ENCODE measurements at places on chromosomes 5 and 9.

GRCh38 chr9:112434487-112434886, 52.1 kb upstream of the KIAA1958 start:
- no peak for DNase-seq

GRCh38 chr5:9105851-9106250, 440.0 kb downstream of the SEMA5A start:
- DNase-seq, result no peak

GRCh38 chr9:83976372-83976771, 3.6 kb downstream of the HNRNPK start:
- DNase-seq, result no peak

GRCh38 chr9:78575771-78576170, 278.8 kb downstream of the PSAT1 start:
- no peak for DNase-seq

DNA sequence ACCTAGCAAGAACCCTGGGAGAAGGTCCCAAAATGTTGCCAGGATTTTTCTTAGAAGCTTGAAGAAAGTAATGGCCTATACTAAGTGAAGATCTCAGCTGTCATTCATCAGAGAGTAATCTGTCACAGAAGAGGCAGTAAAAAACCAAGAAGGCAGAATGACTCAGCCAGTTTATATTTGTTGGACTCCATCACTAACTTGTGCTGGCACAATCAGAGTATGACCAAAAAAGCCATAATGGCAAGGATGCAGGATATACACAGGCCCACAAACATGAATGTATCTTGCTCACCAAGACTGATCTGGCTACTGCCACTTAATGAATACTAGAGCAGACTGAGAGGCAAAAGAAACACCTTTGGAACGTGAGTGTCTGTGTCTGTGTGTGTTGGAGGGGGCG, 104.0 kb upstream of the POU5F2 start:
- no peak for DNase-seq

GRCh38 chr5:15283076-15283475, 216.9 kb upstream of the FBXL7 start:
- no peak for DNase-seq

GRCh38 chr9:104786293-104786692, 22.4 kb downstream of the NIPSNAP3B start:
- no peak for DNase-seq

- no peak for DNase-seq
Observed at GRCh38 chr9:107286057-107286456, 3.0 kb downstream of the RAD23B start.

GRCh38 chr9:29625292-29625731, 2052.0 kb upstream of the C9orf72 start:
- no peak for DNase-seq

DNA sequence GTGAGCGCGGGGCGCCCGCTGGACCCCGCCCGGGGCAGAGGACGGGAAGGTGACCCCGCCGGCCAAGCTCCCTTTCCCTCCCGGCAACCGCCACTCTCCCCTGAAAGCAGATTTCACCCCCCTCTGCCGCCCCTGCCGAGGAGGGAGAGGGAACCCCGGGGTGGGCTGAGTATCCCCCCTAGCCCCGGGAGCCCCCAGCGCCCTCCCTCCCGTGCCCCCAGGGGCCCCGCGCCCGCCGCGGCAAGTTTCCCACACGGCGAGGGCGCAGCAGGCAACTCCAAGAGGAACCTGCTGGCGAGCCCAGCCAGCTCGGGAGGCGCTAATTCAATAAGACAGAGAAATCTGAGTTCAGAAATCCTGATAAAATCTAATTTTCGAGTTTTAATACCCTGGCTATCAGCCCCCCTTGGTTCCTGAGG, 1.6 kb downstream of the NTNG2 start:
- no peak for DNase-seq

DNA sequence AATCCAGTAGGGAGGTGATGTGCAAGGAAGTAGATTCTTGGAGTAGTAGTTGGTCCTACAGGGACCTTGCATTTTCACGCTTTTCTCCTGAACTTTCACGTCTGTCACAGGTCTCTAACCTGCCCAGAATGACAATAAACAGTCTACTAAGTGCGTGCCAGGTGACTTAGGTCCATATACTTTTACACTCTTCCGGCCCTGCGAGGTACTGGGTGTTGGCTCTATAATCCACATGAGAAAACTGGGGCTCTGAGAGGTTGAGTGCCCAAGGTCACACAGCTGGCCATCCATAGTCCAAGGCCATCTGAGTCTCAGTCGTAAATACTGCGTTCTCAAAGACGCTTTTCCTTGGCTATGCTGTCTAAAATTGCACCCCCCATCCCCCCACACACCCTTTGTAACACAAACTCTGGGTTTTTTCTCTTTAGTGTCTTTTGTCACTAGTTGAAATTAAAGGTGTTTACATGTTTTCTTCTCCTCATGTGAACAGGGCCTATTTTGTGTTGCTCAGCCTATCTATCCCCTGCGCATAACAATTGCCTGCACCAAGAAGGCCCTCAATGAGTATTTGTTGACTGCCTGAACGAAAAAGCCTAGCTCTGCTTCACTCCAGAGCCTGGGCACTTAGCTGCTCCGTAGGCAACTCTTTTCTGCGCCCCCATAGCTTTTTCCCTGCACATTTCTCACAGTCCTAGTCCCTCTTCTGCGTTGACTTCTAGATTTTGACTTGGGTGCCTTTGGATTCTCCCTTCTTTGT, 943 bp downstream of the SFXN1 start:
- no peak for DNase-seq

- no peak for DNase-seq
Observed at GRCh38 chr9:14400658-14400995, 86.7 kb upstream of the NFIB start.

- DNase-seq, result no peak
Observed at GRCh38 chr5:154474396-154475334, 3.4 kb downstream of the HAND1 start.

- DNase-seq, result peak; percentile 51
Observed at GRCh38 chr5:35853631-35854030, 3.1 kb upstream of the IL7R start.

DNA sequence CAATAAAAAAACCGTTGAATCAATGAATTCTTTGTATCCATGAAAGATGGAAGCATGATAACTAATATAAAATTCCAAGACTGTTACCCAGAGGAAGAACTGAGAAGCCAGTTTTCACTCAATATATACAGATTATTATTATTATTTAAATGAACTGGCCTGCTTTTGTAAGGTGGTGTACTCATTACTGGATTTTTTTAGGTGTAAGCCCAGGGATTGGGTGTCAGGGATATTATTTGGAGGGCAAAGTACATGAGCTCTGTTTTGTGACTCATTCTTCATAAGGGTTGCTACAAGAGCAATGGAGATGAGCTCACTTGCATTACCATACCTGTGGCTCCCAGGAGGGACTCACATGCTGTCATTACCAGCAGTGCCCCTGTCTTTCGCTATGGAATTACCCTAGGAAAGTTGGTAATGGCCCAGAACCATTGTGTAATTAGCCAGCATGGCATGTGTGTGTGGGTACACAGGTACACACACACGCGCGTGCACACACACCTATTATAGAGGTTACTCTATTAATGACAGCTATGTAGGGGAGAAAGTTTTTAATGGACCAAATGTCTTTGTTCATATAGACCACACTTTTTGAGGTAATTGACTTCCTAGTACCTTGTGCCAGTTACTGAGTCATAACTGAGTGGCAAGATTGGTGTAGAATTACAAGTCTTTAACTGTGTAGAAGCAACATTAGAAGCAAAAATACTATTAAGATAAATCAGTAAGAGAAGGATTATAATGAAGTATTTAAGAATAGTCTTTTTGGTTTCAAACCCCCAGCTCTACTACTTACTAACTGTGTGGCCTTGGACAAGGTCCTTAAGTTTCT, 143.4 kb downstream of the GDNF start:
- no peak for DNase-seq

DNA sequence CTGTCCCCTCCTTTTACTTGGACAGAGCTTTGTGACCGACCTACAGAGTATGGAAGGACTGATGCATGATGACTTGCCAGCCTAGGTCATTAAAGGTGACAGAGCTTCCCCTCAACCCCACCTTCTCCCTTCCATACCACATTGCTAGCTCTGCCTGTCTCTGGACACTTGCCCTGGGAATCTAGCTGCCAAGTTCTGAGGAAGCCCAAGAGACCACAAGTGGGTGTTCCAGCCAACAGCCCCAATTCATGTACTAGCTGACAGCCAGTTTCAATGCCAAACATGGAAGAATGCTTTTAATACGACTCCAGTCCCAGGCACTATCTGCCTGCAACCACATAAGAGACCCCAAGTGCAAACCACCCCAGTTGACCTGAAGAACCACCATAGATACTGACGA, 477.1 kb downstream of the SPOCK1 start:
- no peak for DNase-seq

DNA sequence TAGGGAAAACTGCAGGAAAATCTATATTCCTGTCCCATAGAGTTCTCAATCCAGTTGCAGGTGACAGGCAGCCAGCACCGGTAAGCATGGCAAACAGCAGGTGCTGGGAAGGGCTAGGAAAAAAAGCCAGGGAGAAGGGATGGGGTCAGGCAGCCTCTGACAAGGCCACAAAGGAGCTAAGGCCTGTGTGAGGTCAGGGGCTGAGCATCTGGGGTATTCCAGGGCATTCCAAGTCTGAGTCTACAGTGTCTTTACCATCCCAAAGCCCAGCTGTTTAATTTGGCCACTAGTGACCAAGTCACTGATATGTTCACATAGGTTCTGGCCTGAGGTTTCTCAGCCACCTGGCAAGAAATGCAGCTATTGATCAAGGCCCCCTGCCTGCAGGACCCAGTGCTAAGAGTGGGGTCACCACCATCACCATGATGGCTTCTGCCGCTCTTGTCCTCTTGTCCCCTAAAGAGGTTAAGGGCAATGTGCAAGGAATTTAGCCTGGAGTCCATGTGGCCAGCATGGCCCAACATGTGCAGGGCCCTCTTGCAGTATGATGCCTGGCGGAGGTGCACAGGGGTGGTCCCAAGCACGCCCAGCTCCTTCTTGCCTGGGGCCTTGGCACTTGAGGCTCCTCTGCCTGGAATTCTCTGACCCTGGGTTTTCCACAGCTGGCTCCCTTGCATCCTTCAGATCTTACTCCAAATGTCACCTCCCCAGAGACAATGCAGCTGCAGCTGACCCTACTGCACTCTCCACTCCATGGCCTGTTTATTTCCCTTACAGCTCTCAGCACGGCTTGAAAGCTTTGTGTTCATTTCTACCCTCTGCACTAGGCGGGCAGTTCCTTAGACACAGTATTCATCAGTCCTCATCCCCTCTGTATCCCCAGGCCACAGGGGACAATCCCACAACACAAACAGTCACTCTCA, 213.1 kb downstream of the MSX2 start:
- no peak for DNase-seq

DNA sequence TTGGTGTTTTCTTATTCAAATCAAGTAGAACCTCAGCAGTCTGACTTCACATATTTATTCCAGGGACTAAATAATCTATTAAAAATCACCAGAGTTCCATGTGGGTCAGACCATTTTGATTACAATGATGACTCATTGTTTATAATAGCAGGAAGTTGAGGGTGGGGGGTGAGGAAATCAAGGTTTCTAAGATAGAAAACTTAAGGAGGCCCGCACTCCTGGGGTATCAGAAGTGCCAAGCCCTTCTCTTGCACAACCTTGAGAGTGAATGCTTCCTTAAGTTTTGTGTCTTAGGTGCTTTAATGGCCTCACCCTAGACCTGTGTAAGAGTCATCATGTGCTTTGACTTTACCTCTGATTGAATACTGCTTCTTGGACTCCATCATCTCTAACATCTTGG, 31.9 kb upstream of the NPR3 start:
- no peak for DNase-seq

- DNase-seq, result no peak
Observed at GRCh38 chr9:17719053-17719452, 140.2 kb downstream of the SH3GL2 start.

GRCh38 chr9:114606597-114607207, 4.4 kb upstream of the TMEM268 start:
- DNase-seq, result no peak

DNA sequence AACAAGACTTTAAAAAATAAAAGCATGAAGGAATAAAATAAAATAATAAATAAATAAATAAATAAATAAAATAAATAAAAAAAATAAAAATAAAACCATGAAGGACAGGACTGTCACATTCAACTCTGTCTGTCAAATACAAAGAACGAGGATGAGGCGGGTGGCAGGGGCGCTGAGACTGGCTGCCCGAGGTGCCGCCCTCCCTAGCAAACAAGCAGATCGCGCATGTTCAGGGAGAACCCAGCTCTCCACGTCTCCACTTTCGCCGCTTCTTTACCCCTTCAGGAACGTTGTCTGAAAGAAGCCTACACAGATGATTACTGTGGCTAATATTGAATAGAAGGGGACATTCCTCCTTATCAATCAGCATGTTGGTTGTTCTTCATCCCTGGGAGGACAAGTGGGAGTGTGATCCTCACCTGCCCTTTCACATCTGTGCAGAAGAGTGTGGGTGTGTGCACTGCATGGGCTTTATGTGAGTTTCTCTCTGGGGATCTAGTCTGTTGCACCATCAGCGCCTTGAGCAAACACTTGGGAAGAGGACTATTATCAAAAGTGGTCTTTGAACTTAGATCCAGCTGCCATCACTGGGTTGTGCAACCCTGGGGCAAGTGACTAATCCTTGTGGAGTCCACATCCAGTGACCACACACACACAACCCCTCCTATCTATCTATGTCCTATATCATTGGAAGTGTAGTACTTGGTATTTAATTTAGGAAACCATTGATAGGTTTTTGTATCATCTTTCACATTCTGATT, 399.2 kb downstream of the IRX2 start:
- DNase-seq, result no peak

DNA sequence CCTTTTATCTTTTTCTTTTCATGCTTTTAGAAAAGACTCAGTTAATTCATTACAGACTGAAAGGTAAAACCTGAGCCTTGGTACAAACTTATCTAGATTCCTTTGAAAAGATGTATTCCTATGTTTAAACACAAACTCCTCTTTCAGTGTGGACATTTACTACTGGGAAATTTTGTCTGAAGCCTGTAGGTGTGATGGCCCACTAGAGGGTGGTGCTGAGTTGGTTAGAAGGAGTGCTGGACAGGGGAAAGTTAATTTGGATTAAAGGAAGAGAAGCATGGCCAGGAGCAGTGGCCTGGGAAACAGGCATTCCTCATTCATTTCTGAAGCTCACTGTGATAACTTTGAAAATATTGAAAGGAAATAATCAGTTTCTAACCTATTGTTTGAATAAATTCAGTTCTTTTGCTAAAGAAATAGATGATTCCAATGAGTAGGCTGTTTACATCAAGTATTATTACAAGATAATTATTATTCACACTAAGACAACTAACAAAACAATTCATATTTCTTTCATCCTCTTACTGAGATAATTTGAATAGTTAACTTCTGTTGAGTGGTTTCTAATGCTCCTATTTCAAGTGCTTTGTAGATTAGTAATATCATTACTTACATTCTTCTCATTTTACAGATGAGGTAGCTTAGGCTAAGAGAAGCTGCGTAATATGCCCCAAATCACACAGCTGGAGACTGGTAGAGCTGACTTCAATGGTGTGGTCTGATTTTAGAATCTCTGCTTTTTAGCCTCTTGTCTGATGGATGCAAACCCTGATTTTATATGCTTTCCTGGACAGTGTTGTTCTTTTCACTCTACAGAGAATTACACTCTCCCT, 150.9 kb downstream of the ADGRV1 start:
- no peak for DNase-seq
